ENCODE measurements at places on chromosomes 5 and 9.

DNA sequence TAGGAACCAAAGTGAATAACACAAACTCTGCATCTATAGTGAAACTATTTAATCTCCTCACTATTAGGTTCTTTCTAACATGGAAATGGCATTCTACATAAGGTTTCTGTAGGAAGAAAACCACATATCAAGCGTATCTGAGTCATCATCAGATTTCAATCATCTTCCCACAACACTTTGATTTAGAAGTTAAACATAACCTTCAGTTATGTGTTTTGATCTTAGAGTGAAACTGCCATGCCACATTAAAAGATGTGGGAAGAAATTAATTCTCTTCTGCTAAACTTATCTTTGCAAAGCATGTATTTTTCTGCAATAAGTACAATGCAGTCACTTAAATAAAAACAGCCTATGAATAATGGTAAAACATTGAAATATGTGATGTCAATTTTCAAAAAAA is 55.0 kb downstream of the MEF2C start:
- no peak for DNase-seq

DNA sequence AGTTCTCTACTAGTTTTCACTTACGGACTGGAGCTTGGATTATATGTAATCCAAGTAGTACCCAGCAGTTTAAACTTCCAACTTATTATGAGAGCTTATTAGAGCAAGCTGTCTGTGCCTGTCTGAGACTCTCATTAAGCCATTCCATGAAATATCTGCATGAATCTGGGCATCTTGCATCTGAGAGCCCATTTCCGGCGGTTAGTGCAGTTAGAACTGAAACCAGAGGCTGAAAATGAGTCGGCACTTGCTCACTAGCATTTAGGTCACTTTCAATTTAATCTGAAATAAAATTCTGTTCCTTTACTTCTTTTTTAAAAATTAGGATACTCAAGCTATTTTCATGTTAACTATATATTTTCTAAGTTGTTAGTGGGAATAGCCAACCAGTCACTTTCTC is 102.2 kb downstream of the MEGF10 start:
- DNase-seq: no peak

DNA sequence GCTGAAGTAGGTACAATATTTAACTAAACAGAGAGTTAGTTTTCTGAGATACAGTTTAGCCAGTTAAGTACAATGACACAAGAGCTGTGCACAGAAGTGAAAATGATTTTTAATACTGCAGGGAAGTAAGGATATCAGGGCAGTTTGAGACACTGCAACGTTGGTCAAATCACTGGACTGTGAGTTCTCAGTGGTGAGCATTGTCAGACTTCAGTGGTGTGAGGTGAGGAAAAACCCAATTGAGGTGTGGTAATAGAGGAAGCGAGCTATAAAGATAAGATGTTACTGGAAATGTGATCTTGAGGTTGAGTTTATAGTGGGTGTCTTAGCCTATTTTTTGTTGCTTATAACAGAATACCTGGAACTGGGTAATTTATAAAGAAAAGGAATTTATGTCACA is 12.8 kb upstream of the FBXL7 start:
- DNase-seq: no peak

DNA sequence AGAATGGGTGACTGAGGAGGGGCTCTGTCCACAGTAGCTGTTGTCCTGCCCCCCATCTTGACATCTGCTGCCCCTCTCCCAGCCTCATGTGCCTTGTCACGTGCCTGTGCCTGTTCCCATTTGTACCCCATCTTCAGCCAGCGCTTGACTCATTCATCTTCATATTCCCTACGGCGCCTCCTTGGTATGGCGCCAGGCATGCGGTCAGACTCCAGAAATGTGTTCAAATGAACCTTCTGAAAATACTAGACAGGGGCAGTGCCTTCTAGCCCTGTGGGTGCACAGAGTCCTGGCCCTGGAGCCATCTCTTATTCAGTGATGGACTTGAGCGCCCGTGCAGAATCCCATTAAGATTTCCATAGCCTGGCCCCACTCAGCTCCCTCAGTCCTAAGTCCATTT is 46.2 kb downstream of the CFAP77 start:
- DNase-seq: no peak

GRCh38 chr5:159051421-159052282 is 48.1 kb downstream of the EBF1 start:
- DNase-seq: no peak

GRCh38 chr5:113263545-113263944 is 171.2 kb downstream of the TSSK1B start:
- DNase-seq: no peak

- DNase-seq: no peak
Observed at GRCh38 chr5:169024421-169024820, 276.5 kb downstream of the SLIT3 start.

GRCh38 chr5:176754376-176754973 is 55.9 kb upstream of the UNC5A start:
- DNase-seq: peak; percentile 13

DNA sequence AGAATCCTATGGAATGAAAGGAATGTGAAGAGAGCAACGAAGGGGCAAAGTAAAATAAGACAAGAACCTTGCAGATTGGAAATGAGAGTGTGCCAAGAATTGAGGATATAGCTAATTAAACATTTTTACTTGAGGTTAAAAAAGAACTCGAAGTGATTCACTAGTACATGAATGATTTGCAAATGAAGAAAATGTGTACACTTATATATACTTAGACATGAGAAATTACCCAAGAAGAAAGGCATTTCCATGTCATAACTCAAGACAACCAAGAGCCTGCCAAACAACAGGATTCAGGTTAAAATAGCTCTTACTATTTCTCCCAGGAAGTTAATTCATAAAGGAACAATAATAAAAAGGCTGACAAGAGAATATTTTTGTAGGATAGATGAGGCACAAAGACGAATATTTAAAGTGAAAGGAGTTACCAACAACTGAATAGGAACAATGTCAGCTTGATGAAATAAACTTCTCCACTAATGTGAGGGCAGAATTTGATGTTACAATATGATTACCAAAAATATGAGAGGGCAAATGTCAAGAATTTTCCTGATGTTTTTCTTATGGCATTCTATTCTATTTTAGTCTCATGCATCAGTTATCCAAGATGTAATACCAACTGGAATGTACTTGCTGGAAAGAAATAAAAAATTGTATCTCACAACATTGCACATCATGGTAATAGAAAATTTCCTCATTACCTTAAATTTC is 18.9 kb upstream of the NPR3 start:
- DNase-seq: peak; percentile 42

DNA sequence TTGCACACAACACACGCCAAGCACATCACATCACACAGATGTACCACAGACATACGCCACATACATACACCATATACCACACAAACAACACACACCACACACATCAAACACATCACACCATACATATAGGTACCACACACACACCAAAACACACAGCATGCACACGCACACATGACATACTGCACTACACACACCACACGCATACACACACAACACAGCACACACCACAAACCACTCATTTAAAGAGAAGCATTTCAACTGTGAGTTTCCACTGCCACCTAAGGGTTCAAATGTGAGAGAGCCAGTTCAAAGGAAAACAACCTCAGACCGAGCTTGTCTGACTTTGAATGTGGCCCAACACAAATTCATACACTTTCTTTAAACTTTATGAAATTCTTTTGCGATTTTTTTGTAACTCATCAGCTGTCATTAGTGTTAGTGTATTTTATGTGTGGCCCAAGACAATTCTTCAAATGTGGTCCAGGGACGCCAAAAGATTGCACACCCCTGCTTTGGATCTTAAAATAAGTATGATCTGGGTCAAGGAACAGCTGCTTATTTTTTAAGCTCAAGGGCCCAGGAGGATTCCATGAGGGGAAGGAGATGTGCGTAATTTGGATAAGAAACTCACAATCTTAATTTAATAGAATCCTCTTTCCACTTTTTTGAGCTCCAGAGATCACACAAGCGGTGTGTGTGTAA is 494.6 kb downstream of the GADD45G start:
- peak; percentile 39 for DNase-seq

DNA sequence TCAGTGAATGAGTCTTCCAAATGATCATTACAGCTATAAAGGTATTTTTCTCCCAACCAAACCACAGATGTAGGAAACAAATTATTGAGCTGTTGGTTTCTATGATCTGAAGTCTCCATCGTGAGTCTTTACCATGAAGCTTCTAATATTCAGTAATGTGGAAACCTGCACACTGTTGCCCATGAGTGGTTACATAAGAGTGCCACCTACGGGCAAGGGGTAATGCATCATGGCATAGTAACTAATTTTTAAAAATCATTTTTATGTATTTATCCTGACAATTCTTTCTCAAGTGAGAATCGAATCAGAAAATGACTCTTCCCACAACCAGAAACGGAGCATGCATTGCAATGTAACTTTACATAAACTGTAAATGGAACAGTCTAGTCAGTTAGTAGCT is 282.5 kb upstream of the SMARCA2 start:
- DNase-seq: no peak

DNA sequence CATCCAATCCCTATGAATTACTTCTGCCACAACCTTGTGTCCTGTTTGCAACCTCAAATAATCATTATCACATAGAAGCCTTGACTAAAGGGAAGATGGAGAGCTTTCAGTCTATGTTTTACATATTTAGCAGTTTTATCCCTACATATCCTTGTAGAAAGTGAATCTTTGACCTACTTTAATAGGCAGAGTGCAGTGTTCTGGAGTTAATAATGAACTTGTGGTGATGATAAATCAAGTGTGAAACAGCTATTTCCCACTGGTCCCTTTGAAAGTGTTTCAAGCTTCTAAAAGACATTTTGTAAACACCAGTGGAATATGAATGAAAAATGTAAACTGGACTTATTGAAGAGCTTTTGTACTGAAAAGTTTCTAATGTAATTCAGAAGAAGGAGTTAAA is 406.7 kb downstream of the GABRG2 start:
- DNase-seq: peak; percentile 84

DNA sequence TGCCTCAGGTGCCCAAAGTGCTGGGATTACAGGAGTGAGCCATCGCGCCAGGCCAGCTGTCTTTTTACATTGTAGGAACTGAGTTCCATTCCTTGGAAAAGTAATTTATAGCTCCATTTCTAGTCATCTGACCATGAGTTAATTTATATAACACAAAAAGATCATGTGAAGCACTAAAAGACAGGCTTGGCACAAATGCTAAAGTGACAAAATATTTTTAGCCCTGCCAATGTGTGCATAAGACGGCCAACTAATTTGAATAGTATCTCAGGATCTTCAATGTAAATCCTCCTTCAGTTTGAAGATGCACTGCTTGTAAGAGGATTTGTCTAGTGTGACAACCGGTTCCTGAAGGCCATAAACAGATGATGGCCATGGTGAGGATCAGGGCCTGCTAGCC is 49.1 kb downstream of the MTMR12 start:
- no peak for DNase-seq

DNA sequence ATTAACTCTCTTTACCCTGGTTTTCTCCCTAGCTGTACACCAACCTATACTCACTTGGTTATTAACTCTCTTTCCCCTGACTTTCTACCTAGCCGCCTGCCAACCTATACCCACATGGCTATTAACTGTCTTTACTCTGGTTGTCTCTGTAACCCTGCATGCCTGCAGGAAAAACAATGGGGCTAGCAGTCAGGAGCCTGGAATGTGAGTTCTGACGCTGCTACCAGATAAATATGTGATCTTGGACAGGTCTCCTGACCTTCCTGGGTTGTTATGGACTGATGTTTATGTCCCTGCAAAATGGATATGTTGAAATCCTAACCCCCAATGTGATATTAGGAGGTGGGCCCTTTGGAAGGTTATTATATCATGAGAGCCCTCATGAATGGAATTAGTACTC is 119.2 kb downstream of the SMARCA2 start:
- peak; percentile 36 for DNase-seq

DNA sequence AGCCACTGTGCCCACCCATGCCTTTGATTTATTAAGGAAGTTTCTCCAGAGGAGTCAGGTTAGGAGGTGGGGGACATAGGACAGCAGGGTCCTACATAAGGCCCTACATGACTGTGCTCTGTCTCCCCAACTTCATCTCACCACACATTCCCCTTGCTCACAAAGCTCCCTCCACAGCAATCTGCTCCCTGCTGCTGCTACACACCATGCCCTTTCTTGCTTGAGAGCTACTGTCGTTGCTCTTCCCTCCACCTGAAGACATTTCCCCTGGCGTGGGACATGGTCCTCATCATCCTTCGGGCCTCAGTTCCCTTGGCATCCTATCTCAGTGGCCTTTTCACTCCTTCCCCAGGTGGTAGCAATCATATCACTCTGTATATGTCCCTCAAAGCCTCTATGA is 75.9 kb upstream of the DAPK1 start:
- DNase-seq: no peak

GRCh38 chr5:32627219-32627870 is 42.0 kb downstream of the SUB1 start:
- no peak for DNase-seq

GRCh38 chr5:179385914-179386313 is 40.7 kb upstream of the ADAMTS2 start:
- DNase-seq: no peak

DNA sequence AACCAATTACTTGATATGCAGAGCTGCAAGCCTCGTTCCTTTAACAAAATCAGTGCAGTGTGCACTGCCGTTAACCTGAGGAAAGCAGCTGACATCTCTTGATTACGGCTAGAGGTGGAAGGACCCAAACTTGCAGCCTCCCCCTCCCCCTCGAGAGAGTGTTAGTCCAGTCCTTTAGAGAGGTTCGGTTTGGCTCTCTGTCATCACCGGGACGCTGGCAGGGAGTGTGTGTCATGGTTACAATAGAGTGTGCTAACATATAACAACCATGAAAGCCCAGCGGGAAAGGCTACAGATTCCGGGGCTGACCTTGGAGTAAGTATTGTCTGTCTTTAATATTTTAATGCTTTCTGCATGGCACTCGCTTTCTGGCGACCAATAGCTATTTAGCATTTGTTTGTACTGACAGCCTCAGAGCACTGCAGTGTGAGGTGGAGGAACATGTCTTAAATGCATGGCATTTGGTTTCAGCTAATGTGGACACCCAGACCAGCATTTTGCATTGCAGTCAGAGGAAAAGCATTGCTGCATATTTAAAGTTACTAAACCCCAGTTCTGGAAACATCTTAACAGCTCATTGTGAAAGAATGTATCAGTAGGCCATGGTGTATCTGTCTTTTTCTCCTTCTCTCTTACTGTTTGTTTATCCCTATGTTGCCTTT is 237.5 kb downstream of the CD180 start:
- DNase-seq: peak; percentile 80

- peak; percentile 98 for DNase-seq
Observed at GRCh38 chr9:127545196-127546124, 66.6 kb upstream of the STXBP1 start.

- peak; percentile 51 for DNase-seq
Observed at GRCh38 chr5:133664422-133664821, 52.1 kb upstream of the FSTL4 start.

GRCh38 chr5:6572086-6572824 is 60.6 kb downstream of the NSUN2 start:
- DNase-seq: no peak

- peak; percentile 32 for DNase-seq
Observed at GRCh38 chr9:105414947-105415661, 32.7 kb upstream of the FSD1L start.

GRCh38 chr5:64585646-64586045 is 79.8 kb downstream of the RGS7BP start:
- no peak for DNase-seq

- no peak for DNase-seq
Observed at GRCh38 chr5:159426694-159427093, 96.4 kb upstream of the IL12B start.

- DNase-seq: no peak
Observed at GRCh38 chr9:71071633-71072032, 49.8 kb downstream of the TRPM3 start.
